ENCODE measurements at places on chromosomes 11 and 22.

- DNase-seq: no peak
Measured at GRCh38 chr11:21963013-21963412, 229.9 kb upstream of the ANO5 start.

GRCh38 chr22:31295831-31296657 lies 3.8 kb upstream of the PIK3IP1 start:
- DNase-seq: no peak

DNA sequence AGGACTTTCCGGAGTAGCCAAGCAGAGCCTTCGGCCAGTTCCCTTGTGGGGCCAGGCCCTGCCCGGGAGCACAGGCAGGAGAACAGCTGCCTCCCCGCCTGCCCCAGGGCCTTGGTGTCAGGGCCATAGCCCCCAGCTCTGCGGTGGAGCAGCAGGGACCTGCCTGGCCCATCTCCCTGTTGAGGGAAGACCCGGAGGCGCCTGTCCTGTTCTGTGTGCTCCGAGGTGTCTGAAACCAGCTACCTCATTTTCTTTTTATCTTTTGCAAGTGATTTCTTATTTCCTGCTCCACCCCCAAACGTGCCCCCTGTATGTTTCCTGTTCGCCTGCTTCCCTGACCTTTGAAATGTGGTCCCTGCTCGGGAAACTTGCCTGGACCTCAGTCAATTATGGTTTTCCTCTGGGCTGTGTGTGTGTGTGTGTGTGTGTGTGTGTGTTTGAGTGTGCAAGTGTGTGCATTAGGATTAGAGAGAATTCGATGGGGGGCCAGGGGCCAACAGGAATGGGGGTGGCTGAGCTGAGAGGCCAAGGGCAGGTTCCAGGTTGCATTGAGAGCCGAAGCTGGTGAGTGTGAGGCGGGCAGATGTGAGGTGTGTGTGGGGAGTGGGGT lies 19.1 kb downstream of the LRP5 start:
- no peak for DNase-seq

DNA sequence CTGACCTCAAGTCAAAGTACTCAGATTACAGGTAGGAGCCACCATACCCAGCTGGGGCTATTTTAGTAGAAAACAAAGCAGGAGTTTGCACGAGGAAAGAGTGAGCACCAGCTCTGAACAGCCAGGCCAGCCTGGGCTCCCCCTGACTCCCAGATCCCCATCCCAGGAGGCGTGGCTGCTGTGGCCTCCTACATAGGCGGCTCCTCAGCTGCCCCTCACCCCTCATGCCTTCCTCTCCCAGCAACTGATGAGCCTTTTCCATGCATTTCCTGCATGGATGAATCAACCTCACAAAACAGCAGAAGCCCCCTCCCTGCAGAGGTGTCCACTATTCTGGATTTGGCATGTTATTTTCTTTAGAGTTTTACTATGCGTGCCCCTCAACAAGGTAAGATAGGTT lies 10.5 kb upstream of the FLRT1 start:
- no peak for DNase-seq

GRCh38 chr22:19862619-19863246 lies 8.1 kb upstream of the GNB1L start:
- no peak for DNase-seq

DNA sequence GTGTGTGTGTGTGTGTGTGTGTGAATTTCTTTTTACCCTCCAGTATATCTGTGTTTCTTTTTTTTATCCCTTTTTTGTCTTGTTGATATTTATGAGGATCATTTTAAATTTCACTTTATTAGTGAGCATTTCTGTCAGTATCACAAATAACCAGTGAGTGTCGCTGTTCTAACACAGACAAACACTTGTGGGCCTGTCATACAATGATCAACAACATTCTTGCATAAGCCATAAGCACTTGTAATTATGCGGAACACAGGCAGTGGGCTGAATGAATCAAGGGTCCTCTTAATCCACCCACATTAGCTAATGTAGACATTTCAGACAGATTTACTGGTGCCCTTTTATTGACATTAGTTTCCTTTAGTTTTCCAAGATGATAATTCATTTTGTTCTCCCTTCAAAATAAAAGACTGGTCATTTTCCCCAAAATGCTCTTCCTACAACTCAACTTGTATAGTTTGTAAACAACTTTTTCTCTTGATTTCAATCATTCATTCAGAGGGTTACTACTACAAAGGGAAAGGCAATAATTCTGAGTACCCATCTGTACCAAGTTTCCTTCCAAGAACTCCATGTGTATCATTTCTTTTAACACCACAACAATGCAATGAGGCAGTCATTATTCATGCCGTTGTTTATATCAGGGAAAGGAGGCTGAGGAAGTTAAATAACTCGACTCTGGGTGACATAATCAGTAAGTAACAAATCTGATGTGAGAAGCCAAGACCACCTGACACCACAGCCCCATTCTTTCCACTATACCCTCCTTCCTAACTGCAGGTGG lies 34.5 kb upstream of the ANO3 start:
- no peak for DNase-seq

- no peak for DNase-seq
Measured at GRCh38 chr11:117384045-117384444, 56.4 kb downstream of the CEP164 start.

GRCh38 chr11:70542406-70542805 lies 144.1 kb downstream of the CTTN start:
- DNase-seq: no peak

GRCh38 chr11:79097246-79097875 lies 343.5 kb downstream of the TENM4 start:
- no peak for DNase-seq

GRCh38 chr11:10519630-10520029 lies 21.4 kb downstream of the RNF141 start:
- no peak for DNase-seq

GRCh38 chr22:21446128-21446826 lies 20.9 kb upstream of the TMEM191C start:
- DNase-seq: peak; percentile 40

GRCh38 chr11:45658292-45658991 lies 7.0 kb downstream of the CHST1 start:
- peak; percentile 60 for DNase-seq

DNA sequence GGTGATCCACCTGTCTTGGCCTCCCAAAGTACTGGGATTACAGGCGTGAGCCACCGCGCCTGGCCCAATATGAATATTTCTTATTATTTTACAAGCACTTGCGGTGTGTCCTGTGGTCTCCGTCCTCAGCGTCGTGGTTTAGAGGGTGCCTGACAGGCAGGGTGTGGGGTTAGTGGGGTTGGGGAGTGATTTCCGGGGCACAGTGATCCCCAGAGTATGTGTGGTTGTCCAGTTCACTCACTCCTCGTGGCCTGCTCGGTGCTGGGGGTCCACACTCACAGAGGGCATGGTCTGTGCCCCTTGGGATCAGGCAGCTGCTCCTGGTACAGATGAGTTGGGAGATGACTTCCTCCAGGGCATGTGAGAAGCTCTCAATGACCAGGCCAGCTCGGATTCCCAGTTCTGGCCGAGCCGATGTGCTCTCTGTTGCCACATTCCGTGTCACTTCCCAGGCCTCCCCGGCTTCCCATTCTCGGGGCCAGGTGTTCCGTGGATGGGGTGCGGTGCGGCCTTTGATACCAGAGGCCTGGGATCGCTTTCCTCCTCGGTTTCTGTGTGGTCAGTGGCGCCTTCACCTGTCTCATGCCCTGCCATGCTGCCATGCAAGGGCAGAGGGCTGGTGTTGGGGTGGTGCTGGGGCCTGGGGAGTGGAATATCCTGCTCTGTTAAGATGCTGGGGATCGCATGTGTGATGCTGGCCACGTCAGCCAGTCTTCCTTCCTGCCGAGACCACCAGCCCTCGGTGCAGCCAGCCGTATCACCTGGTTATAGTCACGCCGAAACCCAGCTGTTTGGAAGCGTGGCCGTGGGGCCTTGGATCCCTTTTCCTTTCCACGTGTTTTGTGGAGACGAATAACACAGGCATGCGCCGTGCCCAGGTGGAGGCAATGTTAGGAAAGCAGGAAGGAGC lies 39.6 kb downstream of the PARVB start:
- no peak for DNase-seq

DNA sequence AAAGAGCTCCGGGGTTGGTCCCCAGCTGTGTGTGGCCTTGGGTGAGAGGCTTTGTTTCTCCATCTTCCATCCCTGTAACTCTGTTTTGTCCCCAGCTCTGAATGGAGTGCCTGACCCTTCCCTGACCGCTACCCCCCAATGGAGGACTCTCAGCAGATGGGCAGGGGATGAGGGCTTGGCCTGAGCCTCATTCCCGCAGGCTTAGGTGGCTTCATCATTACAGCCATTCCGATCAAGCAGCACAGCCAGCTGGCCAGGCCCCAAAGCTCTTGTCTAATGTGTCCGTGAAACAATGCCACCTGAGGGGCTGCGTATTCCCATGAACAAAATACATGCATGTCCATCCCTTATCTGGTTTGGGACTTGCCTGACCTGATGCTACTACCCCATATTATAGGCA lies 3.9 kb upstream of the CDC42EP2 start:
- DNase-seq: no peak

DNA sequence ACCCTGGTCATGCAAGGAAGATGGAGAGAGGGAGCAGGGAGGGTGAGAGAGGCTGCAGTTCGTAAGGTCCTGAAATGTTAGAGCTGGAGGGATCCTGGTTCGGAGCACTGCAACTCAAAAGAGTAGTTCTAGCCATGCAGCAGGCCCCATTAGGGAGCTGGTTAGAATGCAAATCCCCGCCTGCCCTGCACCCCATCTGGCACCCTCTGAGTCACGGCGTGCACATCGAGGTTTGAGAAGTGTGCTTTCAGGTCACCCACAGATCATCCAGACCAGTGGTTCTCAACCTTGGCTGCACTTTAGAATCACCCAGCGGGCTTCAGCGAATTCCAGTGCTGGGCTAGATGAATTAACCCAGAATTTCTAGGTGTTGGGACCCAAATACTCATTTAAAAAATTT lies 48.2 kb downstream of the ST3GAL4 start:
- no peak for DNase-seq

- DNase-seq: no peak
Measured at GRCh38 chr11:115720602-115721245, 216.5 kb upstream of the CADM1 start.

DNA sequence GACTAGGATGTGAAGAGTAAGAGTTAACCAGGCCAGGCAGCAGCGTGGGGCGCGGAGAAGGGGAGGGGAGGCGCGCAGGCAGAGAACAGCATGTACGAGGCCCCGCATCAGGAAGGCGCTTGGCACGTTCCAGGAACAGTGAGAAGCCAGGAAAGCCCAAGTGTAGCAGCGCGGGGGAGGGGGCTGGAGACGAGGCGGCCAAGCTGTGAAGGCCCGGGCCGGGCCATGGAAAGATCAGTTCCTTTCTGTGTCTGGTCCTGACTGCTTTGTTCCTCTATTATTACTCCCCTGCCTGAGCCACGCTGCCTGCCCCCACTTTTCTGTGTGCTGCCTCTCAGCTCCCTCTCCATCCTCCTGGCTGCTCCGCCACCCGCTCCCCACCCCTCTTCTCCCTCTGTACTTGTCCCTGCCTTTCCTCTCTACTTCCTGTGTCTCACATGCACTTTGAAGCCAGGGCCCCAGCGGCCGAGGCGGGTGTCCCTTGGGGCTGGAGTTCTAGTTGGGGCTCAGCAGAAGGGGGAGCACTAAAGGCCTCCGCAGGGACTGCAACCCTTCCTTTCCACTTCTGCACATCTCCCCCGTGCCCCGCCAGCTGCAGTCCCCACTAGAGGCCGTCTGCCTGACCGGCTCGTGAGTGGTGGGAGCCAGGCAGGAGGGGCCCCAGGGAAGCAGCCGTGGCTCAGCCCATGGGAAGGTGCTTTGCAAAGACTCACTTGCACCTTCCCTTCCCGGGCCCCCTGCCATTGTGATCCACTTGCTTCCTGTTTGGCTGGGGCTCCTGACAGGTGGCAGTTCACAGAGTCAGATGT lies 63.7 kb downstream of the PRDM11 start:
- DNase-seq: peak; percentile 55

DNA sequence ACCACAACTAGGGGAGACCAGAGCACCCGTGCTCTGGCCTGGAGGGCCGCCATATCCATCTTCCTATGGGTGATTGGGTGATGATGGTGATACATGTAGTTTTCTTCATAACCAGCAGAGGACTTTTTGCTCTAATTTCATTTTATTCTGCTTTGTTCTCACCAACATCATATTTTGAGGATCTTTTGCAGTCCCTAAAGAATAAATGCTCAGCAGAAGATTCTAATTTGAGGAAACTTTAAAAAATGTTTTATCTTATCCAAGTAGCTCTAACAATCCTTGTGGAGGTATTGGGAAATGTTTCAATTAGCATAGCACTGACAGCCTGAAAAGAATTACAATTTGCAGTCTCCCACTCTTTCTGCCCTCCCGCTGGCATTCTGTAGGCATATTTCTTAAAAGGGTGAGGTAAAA lies 544.0 kb downstream of the NTM start:
- no peak for DNase-seq

GRCh38 chr11:109847621-109848020 lies 245.6 kb upstream of the ZC3H12C start:
- DNase-seq: no peak

DNA sequence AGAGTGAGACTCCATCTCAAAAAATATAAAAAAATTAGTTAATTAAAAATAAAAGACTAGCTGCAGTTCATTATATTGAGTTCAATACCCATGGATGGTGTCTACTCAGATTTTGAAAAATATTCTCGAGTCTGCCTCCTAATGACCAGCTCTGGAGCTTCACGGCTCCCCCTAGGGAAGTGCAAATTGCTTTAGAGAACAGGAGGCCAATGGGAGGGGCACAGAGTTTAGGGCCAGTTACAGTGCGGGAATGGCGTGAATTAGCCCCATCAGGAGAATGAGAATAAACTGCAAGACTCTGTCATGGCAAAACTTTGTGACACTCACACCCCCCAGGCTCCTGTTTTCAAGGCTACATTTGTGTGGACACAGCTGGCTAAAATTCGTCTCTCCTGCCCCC lies 4.6 kb downstream of the FGF4 start:
- DNase-seq: no peak

DNA sequence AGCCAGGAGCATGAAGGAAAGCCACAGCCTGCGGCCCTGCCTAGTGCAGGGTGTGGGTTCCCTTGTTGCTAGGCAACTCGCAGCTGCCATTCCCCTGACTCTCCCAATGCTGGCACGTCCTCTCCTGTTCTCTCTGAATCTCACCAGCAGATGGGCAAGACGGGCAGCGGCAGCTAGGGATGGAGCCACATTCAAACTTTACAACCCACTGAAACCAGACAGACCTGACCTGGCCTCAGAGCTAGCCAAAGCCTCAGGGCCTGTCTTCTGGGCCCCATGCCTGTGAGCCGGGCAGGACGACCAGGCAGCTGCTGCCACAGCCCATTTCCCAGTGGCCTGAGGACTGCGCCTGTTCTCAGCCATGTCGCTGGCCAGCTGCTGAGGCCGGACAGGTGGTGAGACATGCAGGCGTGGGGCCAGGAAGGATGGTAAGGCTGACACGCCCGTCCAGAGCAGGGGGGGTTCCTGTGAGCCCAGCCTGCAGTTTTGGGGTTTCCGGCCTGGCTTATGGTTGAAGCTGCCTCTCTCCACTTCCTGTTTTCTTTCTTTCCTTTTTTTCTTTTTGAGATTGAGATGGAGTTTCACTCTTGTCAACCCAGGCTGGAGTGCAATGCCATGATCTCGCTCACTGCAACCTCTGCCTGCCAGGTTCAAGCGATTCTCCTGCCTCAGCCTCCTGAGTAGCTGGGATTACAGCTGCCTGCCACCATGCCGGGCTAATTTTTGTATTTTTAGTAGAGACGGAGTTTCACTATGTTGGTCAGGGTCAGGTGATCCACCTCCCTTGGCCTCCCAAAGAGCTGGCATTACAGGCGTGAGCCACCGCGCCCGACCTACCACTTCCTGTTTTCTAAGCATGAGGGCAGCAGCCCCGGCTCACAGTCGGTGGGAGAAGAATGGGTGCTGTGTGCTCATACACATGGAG lies 4.1 kb downstream of the SUN2 start:
- DNase-seq: no peak
